CD14-positive monocyte (primary cell): ENCODE measurements at places on chromosomes 6 and 20.

DNA sequence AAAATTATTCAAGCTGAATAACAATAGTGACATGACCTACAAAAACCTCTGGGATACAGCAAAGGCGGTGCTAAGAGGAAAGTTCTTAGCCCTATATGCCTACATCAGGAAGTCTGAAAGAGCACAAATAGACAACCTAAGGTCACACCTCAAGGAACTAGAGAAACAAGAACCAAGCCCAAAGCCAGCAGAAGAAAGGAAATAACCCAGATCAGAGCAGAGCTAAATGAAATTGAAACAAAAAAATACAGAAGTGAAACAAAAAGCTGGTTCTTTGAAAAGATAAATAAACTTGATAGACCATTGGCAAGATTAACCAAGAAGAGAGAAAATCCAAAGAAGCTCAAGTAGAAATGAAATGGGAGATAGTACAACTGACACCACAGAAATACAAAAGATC, 47.6 kb upstream of the NOTCH4 start:
- peak; percentile 59 for DNase-seq

GRCh38 chr20:55964790-55965189, 40.5 kb downstream of the CBLN4 start:
- DNase-seq, result no peak

- no peak for DNase-seq
Measured at GRCh38 chr6:11083491-11083890, 10.1 kb upstream of the SMIM13 start.

DNA sequence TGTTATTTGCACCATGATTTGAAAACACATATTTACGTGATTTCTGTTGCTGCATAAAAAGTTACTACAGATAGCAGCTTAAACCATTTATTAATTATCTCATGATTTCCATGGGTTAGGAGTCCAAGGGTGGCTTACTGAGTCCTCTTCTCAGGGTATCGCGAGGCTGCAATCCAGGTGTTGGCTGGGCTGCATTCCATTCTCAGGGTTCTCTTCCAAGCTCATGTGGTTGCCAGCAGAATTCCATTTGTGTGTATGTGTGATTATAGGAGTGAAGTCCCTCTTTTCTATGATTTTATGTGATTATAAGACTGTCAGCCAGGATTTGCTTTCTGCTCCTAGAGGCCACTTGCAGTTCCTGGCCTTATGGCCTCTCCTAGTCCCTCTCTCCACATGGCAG, 135.1 kb downstream of the FAM83B start:
- DNase-seq, result no peak

GRCh38 chr6:31791324-31792089, 4.0 kb downstream of the VARS1 start:
- peak; percentile 19 for DNase-seq

GRCh38 chr6:16991981-16992629, 109.7 kb upstream of the STMND1 start:
- no peak for DNase-seq

DNA sequence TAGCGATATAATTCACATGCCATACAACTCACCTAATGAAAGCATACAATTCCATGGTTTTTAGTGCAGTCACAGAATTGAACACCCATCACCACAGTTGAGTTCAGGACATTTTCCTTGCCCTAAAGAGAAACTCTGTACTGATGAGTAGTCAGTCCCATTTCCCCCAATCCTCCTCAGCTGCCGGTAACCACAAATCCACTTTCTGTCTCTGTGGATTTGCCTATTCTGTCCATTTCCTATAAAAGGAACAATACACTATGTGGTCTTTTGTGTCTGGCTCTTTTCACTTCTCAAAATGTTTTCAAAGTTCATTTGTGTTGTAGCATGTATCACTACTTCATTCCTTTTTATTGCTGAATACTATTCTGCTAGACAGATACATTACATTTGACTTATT, 67.9 kb upstream of the TGM3 start:
- no peak for DNase-seq

DNA sequence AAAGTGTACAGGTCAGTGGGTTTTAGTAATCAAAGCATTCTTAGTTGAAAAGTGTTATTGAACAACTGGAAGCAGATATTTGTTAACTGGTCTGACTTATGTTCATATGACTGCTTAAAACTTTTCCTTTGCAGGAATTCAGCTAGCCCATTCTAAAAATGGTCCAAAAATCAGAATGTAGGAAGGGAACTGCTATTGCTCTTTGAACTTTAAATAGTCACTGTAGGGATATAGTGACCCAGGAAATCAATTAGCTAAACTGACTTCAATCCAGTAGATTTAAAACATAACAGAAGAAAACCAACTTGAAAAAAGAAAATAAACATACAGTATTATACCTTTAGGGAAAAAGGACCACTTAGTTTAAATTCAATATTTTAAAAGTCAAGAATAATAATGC, 25.5 kb downstream of the AKAP12 start:
- no peak for DNase-seq

- no peak for DNase-seq
Measured at GRCh38 chr6:87870556-87870955, 168.5 kb upstream of the AKIRIN2 start.

GRCh38 chr20:47362361-47363219, 6.1 kb upstream of the ZMYND8 start:
- DNase-seq, result no peak

DNA sequence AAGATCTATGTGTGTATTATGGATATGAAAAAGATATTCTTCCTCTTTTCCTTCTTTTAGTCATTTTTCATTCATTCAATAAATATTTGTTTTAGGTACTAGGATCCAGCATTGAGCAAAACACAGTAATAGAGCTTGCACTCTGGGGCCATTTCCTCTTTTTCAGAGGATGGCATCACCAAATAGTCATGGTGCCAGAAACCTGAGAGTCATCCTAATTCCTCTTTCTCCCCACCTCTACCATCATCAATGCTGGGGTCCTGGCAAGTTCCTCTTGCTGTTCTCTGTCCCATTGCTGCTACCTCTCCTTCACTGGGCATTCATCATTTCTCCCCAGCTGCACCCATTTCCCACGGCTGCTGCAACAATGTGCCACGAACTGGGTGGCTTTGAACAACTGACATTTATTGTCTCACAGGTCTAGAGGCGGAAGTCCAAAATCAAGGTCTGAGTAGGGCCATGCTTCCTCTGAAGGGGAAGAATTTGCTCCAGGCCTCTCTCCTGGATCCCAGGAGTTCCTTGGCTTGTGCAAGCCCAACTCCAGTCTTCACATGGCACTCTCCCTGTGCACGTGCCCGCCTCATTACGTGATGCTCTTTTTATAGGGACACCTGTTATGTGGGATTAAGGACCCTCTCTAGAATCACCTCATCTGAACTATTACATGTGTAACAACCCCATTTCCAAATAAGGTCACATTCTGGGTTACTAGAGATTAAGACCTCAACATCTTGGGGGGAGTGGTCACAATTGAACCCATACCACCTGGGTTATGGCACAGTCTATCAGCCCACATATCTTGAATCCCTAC, 9.5 kb upstream of the IGF2R start:
- peak; percentile 96 for DNase-seq

- DNase-seq, result no peak
Measured at GRCh38 chr6:87887266-87887665, 160.4 kb upstream of the SPACA1 start.

DNA sequence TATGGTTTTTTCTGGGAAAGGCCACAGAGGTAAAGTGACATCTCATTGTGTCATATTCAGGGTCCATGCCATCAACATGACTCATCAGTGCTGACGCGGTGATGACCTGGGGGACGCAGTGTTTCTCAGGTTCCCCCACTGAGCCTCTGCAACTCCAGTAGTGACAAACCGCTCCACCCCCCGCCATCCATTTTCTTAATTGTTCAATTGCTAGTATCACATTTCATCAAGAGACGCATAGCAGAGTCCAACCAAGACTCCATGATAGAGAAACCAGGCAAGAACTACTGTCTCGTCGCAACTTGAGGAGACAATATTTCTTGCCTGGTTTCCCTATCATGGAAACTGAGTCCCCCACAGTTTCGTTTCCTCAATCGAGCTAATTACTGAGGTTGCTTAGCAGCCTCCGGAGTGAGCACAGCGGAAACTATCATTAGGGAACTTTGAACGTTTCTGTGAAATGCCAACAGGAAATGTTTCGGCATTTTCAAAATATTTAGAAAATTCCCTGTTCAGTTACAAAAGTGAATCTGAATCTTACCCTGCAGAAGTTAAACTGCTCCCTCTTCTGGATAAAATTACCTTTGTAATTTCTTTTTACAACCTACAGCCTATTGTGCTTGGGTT, 12.2 kb upstream of the SERPINB1 start:
- DNase-seq, result peak; percentile 99

DNA sequence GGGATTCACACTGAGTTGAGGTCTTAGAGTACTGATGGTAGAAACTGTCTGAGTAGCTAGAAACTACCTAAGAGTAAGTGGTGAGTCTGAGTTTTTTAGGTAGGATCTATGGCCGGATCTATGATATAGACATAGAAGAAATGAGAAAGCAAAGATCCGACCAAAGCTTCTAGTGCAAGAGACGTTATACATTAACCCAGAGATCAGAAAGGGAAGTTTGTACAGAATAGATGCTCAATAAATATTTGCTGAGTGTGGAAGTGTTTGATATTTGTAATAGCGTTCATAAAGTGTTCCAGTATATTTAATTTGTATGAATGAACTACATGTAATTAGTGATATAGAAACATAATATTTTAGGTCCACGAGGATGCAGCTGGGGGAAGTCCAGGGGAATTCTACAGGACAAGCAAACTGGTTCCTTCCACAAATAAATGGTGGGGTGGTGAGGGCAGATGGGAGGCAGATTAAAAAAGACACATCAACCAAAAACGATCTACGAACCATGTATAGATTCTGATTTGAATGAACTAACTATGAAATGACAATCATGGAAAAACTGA, 31.9 kb upstream of the JARID2 start:
- DNase-seq, result no peak

DNA sequence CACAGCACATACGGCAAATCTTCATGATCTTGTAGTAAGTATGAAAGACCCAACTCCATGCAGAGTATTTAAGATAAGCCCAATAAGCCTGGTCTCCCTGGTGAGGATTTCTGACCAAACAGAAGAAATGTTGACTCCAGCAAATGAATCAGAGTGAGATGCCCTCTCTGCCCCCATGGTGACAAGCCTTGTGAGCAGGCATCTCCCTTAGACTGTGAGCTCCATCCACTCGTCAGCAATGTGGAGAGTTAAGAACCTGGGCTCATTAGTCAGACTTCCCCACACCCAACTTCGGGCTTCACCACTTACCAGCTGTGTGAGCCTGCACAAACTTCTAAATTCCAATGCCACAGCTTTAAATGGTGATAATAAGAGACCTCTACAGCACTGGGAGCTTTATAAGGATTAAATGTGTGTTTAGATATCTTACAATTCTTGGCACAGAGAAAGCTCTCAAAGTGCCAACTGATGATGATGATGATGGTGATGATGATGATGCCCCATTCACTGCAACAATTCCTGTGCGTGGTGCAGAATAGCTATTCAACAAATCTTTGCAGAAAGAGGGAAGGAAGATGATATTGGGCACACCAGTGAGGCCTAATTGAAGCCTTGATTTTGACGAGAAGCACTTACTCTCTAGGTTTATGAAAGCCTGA, 253.4 kb upstream of the TAB2 start:
- no peak for DNase-seq

DNA sequence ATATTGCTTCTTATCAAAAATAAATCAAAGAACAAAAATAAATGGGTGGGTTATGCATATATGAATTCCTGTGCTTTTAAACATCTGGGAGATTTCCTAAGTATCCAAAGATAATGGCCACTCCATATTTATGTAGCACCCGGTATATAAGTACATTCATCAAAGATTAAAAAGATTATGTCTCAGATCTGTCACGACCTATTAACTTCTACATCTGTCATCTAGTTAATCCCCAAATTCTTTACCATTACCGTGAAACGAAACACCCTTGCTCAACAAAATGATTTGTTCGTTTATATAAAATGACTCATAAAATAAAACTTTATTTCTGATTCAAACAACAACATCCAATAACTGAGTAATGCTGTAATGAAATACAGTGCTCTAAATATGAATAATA, 64.8 kb upstream of the FOXQ1 start:
- no peak for DNase-seq

DNA sequence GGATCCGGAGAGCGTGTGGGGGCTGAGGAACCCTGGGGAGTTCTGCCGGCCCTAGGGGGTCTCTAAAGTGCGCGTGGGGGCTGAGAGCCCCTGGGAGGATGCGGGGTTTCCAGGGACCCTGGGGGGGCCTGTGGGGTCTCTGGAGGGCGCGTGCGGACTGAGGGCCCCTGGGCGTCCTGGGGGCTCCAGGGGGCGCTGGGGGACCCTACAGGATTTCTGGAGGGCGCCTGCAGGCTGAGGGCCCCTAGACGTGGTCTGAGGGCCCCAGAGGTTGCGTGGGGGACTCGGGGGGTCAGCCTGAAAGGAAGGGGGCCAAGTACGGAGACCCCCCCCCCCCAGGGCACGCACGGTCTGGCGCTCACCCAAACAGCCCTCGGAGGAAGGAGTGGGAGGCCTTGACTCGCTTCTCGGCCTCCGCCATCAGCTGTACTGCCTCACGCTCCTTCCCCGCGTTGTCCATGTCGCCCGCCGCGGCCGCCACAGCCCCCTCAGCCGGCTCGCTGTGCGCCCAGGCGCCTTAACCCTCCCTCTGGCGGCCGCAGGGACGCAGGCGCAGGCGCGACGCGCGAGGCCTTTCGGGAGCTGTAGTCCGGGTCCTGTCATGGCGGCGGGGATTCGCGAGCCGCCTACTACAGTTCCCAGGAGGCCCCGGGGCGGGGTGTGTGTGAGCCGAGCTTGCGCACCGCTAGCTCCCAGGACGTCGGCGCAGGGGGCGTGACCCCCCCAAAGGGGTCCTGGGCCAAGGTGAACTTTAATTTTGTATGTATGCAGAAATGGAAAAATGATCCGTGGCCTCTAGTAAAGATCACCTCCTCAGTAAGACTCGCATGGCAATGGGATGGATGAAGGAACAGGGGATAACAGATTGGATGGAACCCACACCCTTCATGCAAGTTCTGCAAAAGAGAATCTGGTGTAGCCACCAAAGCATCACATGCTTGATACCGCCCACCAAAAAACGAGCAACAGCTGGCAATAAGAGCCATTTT, at the start of gene NAPB:
Gene NAPB, minus strand, starts transcription at position 546 of the 989 bp plus-strand sequence. Its CDS starts 86 bp downstream, at position 460.
- DNase-seq, result peak; percentile 85

DNA sequence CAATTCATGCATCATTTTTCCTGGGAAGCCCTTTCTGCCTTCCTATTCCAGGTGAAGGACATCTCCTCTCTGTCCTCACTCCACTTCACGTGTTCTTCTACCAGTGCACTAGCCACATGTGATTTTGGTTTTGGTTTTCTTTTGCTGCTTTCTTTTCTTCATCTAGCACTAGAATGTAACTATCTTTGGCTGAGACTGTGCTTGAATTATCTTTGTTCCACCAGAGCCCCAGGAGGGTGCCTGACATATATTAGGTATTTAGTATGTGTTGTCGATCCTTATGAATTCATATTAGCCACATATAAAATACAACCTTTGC, 79.9 kb downstream of the VGLL2 start:
- no peak for DNase-seq

GRCh38 chr6:138285800-138286199, 67.5 kb upstream of the PBOV1 start:
- DNase-seq, result no peak
